ENCODE measurements at places on chromosomes 5 and 9. TPM values are rescaled to one million over a fixed set of nuclear protein-coding genes. Genes with fewer than 3 reads are reported as not detected.
A peak's percentile ranks its signal among the peaks of the same experiment; 100 is the strongest.

Gene SPAAR
- total RNA-seq = not detected

Gene SH2D3C
- 27.3 TPM for total RNA-seq

Gene CFAP157
- not detected for total RNA-seq

Gene HRCT1
- total RNA-seq = not detected

Gene SLC1A1
- total RNA-seq = not detected

Gene SLIT3
- 0.30 TPM for total RNA-seq

Gene RFX3
- 12.7 TPM for total RNA-seq

GRCh38 chr5:107478068-107478641, 192.6 kb downstream of the EFNA5 start:
- no peak for DNase-seq

DNA sequence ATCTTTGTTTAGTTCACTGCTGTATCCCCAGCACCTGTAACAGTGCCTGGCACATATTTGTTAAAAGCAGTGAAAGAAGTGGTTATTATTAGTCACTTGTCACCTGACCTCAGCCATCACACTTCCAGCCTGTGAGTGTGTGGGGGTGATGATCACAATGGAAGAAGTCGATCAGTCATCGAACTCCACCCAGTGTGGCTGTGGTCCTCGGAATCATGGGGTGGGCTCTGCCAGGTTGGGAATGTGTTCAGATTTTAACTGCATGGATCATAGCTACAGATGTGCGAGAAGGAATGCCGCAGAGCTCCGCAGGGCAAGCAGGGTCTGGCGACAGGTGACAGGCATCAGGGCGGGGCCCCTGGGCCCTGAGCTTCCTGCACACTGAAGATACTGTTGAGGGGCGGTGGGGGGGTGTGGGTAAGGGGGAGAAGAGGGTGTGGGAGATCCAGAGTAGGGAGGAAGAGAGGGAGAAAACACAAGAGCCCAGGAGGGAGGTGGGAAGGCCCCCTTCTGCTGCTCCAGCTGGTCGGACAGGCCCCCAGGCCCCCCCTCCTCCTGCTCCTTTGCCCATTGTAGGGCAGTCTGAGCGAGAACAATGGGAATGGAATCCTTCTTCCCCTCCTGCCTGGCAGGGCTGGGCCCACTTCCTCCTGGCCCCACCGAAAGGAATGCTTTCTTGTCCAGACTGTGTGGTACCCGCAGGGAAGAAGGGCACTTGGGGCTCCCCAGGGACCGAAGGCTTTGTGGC, 89.6 kb downstream of the SPRY4 start:
- DNase-seq = peak; percentile 63

DNA sequence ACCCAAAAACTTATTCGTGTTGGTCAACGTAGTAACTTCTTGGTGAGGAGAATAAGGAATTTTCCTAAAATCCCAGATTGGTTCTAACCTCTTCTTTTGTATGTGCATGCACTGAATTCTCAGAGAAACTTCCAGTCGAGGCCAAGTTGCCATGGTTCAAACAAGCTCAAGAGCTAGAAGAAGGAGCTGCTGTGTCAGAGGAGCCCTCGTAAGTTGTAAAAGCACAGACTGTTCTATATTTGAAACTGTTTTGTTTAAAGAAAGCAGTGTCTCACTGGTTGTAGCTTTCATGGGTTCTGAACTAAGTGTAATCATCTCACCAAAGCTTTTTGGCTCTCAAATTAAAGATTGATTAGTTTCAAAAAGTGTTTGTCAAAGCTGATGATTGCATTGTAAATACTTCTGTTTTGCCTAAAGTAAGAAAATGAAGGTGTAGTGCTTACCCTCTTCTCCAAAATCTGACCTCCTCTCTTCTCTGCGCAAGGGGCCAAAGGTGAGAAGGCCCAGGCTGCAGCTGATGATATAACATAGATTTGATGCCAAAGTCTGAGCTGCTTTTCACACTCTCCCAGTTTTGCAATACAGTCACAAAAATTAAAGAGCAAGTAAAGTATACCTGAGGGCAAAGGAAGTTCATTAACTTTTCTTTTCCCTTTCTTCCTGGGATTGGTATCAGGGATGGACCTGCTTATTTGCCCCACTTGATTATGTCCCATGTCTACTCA, 210.8 kb downstream of the ADAMTSL1 start:
- DNase-seq = no peak

DNA sequence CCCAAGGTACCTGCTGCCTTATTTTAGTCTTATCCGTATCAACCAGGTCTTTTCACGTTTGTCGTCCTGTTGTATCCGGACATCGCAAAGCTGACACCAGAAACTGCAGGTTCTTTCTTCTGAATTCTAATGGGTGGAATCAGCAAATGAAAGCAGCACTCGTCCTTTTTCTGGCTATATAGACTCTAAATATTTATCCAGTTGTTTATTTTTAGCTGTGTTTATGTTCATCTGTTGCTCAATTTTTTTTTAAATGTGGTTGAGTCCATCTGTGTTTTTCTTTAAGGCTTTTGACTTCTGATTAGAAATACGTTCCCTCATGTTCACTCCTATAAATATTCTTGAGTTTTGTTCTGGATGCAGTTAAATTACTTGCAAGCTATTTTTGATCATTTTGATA, 831.7 kb downstream of the MTRR start:
- no peak for DNase-seq

GRCh38 chr9:133184971-133185370, 21.3 kb upstream of the GBGT1 start:
- peak; percentile 69 for DNase-seq

DNA sequence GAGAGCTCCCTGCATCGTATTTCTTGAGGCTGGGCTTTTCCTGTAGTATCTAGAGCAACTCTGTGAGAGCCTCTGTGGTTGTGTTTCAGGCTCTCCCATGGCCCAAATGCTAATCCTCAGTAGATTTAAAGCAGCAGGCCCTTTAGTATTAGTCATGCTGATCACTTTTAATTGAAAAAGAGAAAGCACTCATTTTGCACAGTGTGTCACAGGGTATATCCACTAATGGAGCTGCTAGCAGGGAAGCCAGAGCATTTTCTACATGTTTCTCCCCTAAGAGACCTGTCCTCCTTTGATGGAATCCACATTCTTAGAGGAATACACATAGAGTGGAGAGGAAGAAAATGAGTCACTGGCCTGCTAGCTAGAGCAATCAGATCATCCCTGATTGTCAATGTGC, 348.5 kb downstream of the TMEM232 start:
- no peak for DNase-seq

- DNase-seq = no peak
Measured at GRCh38 chr5:115214541-115214940, 44.8 kb upstream of the TRIM36 start.

DNA sequence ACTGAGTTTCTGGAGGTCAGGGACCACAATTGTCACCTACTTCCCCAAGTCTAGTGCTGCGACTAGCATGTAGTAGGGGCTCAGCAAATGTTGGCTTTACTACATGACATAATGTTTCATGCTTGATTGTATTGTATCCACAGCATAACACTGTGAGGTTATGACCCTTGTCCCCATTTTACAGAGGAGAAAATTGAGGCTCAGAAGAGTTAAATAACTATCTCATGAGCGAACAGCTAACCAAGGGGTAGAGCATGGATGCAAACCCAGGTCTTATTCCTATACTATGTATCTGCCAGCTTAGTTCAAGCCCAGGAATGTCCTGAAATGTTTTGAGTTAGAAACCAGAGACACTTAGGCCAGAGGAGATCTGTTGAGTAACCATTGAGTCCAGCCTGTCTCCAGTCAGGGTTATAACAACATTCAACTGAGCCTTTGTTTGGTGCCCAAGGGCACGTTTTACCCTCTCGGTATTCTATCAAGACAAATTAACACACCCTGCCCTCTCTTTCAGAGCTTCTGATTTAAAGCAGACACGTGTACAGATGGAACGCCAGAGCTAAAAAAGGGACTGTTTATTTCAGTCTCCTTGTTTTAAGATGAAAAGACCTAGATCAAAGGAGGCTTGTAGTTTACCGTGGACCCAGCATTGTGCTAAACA, 16.5 kb downstream of the ANGPTL2 start:
- no peak for DNase-seq

- no peak for DNase-seq
Measured at GRCh38 chr5:42800748-42801330, 10.9 kb downstream of the SELENOP start.

DNA sequence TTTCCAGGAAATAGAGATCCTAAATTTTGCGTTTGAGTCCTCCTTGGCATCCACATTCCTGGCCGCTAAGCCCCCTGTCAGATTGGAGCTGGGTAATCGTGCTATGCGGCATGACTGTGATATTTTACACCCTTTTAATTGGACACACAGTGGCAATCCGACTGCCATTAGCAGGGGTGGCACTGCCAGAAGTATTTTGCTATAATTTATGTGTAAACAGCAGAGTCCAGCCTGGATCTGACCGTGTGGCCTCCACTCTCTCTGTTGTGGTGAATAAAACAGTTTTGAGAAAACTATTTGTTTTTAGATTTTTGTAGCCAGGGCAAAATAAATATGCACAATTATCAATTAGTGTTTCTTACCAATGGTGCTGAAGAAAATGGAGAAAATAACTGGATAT, 281.0 kb upstream of the IRX2 start:
- DNase-seq = no peak

- no peak for DNase-seq
Measured at GRCh38 chr5:126443374-126443851, 20.2 kb downstream of the GRAMD2B start.

DNA sequence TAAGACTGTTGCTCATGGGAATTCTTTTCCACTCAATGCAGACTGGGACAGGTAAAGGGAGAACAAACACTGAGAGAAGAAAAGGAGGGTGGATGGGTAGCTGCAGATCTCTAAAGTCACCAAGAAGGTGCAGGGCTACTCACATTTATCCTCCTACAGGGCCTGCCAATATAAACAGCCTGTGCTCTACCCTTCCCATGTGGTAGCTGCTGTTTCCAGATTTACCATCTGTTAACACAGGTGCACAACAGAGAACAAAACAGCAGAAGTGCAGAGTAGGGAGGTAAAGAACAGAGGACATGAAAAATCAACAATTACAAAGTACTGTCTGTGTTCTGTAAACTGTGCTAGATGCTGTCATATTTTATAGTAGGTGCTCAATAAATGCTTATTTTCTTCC, 26.0 kb downstream of the JAKMIP2 start:
- no peak for DNase-seq

DNA sequence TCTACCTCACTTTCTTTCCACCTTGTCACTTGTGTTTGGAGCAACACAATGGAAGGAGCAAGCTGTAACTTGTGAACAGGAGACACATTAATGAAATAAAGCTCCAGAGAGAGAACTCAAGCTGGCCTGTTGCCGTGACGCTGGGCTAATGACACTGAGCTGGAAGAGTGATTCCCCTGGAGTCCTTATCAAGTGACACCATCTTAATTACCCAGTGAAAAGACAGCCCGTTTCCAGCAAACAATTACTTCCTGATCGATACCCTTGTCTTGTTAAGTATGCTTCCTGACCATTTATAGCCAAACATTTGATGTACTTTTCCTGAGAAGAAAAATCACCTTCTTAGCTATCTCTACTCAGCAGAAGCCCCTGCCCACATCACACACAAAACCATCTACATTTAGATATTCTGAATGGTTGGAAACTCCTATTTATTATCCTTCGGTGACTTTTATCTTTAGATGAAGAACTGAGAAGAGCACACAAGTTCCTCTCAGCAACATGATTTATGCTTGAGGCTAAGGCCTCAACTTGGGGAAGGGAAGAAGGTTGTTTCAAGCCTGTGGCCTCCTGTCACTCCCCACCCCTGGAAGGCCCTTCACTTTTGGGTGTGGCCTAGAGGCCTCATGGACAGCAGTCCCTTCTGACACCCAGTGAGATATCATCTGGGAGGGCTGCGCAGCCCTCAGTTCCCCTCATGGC, 34.1 kb downstream of the CRHBP start:
- no peak for DNase-seq

DNA sequence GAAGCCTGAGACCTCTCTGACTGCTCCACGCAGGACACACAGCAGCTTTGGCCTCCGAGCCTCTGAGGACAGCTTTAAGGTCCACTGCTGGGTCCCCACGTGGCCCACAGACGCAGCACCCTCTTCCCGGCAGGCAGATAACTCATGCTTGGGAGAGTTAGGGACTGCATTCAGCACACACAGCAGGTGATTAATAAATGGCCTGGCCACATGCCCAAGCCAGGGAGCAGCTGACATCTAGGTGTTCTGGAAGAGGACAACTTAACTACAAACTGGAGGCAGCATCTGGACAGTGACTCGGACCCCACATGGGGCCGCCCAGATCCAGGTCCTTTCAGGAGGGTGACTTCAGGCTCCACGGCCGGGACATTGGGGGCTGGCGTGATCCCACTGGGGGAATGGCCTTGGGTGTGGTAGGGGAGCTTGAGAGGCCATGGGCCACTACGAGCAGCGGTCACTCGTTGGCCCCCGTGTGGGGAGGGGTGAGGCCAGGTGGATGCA, 11.3 kb downstream of the NINJ1 start:
- DNase-seq = no peak

GRCh38 chr5:97918620-97919019, 735.6 kb upstream of the RIOK2 start:
- DNase-seq = no peak

DNA sequence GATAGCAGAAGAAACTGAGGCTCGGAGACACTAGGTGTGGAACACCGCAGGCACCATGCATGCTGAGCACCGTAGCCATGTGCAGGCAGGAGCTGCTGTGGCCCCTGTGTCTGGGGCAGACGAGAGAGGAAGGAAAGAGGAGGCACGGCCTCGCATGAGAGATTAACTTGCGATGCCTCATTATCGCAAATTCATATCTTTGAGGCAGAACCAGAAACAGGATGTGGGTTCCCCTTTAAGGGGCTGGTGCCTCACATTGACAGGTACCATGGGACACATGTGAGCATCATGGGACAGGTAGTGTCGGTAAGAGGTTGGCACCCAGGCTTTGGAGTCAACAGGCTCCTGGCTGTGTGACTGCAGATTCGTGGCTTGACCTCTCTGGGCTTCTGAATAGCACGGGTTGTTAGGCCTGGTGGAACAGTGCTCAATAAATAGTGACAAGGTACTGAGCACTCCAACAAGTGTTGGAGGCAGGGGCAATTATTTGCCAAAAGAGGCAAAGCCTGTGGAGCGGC, 40.8 kb downstream of the NAIF1 start:
- peak; percentile 94 for DNase-seq

DNA sequence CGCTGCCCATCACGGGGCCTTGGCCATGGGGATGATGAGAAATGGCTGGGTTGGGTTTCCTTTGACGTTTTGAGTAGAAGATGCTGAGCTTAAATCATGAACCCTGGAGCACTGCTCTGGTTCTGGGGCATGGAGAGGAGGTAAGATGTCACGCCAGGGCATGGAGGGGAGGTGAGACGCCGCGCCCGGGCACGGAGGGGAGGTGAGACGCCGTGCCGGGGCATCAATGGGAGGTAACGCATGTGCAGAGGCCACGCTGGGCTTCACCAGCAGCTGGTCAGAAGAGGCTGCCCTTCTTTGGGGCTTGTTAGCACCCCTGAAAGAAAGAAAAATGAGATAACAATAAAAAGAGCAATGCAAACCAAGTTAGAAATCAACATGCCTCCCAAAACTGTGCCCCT, 322.5 kb upstream of the IRX4 start:
- DNase-seq = no peak

- no peak for DNase-seq
Measured at GRCh38 chr5:128144491-128144890, 60.9 kb downstream of the SLC12A2 start.

DNA sequence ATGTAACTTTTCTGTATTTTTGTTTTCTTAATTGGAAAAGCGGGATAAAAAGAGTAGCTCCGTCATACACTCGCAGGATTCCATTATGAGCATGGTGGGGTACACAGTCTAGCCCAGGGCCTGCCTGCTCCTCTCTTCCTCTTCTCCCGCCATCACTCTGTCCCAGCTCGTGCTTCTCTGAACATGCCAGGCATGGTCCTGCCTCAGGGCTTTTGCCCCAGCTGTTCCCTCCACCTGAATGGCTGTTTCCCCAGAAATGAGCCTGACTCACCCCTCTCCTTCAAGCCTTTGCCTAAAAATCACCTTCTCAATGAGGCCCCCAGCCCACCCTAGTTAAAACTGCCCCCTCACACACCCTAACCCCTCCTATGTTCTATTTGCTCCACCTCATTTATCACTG, 4.5 kb downstream of the CORO2A start:
- DNase-seq = no peak

Measured in activated naive CD4-positive, alpha-beta T cell treated with anti-CD3 and anti-CD28 coated beads for 36 hours (primary cell).